ENCODE measurements at places on chromosomes 7 and 10. TPM values are rescaled to one million over a fixed set of nuclear protein-coding genes. Genes with fewer than 3 reads are reported as not detected.

- DNase-seq: no peak
Measured at GRCh38 chr7:120743128-120743527, 114.8 kb downstream of the TSPAN12 start.

- no peak for DNase-seq
Measured at GRCh38 chr7:142506601-142507000, 242.7 kb upstream of the PRSS1 start.

DNA sequence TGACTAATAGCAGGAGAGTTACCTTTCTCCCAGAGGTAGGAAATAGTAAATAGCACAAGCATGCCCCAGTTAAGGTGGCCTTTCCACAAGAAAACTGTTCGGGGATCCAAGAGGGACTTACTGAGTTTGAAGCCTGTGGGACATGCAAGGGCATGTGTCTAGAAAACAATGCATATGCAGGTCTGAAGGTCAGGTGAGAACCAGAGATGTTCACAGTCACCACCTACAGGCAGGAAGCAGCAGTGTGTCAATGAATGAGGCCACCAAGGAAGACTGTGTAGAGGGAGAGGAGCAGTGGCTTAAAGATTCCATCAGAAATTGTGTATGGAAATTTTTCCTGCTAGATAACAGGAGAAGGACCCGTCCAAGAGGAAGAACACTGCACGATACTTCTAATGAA is 66.0 kb downstream of the CALD1 start:
- no peak for DNase-seq

DNA sequence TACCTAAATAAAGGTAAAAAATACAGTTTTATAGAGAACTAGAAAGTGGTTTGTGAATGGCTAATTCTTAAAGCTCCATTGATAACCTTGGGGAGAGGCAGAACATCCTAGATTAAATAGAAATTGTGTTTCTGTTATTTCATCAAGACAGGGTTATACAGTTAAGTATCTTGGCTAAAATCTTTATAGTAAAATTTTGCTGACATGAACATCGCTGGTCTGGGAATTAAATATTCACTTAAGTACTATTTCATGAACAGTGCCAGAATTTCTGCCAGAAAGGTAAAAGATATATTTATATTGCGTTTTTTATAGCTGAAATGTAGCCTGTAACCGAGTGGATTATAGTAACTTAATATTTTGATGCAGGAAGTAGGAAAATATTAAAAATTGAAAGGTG is 53.7 kb upstream of the HBP1 start:
- DNase-seq: no peak

DNA sequence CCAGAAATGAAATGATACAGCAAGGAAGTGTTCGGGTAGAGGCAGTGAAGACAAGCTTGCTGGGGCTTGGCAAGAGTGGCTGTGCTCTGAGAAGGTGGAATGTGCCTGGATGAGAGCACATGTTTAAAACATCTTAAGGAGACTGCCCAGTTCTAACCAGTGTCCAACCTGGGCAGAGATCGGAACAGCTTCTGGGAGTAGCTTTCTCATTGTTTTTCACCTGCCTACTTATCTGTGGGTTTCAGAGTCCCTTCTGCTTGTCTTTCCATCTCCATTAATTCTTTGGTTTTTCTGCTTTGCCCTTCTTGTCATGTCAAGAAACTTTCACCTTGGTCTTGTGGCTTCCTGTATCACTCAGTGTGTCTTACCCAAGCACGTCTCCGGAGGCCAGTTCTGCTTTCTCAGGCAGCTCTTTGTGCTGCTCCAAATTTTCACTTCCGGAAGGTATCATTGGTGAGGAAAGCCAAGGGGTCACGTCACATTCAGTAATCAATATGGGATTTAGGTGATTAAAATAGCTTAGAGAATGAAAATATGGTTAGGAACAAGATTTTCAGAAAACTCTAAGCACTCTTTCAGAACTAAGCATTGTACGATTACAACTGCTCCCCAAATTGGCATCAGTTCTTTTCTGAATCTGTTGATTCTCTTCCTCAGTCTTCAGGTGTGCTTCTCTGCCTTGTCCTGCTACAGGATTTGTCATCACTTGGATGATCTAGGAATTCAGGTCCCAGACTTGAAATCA is 5.5 kb upstream of the LAMB4 start:
- DNase-seq: no peak

DNA sequence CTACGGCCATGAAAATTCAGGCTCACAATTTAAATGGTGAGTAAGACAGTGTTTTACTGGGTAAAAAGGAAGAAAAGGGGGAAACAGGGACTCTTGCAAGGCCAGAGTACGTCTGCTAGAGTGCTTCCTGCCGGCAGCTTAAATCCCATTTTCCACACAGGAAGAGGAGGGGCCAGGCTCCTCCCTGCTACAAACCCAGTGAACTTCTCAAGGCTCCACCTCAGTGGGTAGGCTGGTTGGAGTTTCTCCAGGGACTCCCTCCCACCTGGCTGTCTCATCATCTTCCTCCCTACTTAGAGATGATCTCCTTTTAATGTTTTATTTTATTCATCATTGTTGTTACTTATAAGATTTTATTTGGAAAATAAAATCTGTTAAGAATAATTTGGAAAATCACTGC is 62.6 kb upstream of the SEMA3C start:
- no peak for DNase-seq

DNA sequence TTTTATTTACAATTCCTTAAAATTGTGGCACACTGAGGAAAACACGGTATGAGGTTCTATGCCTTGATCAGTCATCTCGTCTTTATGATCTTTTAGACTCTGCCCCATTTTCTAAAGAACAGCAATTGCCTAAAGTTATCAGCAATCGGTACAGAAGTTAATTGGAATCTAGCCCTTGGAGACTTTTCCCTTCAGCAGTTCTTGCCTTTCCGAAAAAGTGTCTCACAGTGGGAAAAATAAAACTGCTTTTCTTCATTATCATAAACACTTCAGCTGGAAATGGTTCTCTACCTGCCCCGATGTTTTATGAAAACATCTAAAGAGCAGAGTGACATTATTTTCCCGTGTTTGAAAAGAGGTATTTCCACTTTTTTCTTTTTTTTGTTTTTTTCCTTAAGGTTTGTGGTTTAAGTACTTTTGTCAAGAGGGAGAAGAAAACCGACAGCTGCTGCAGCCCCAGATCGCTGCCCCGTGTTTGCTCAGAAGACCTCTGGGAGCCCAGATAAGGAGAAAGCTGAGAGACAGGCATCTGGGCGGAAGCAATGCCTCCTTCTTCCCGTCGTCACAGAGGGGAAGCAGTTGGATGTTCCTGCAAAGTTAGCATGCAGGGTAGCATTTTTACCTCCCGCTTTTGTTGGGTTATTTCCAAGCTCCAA is 149.7 kb downstream of the FRMD4A start:
- DNase-seq: no peak

DNA sequence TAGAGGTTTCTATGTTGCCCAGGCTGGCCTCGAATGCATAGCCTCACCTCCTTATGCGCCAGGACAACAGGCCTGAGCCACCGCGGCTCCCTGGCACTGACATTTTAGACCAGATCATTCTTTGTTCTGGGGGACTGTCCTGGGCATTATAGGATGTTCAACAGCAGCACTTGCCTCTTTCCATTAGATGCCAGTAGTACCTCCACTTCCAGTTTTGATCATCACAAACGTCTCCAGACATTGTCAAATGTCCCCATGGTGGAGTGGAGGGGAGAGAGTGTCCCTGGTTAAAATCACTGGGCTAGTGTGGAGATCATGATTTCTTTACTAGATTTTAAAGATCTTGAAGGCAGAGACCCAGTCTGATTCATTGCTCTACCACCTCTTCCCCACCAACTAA is 125.2 kb upstream of the MKLN1 start:
- DNase-seq: no peak

- peak; percentile 63 for DNase-seq
Measured at GRCh38 chr10:69639291-69640195, 9.5 kb downstream of the FAM241B start.

DNA sequence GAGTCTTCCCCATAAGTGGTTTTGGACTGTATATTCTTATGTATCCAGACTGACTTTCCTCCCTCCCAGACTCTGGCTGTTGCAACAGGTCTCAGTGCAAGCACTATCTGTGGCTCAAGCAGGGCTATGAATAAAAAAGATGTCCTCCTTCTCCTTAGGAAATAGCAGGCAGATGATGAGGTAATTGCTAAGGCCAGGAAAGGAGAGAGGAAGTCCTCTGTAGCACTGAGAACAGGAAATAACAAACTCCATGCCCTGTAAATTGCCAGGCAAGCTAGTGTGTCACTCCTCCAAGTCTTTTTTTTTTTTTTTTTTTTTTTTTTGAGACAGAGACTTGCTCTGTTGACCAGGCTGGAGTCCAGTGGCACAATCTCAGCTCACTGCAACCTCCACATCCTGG is 900.1 kb downstream of the TYW1 start:
- DNase-seq: no peak

DNA sequence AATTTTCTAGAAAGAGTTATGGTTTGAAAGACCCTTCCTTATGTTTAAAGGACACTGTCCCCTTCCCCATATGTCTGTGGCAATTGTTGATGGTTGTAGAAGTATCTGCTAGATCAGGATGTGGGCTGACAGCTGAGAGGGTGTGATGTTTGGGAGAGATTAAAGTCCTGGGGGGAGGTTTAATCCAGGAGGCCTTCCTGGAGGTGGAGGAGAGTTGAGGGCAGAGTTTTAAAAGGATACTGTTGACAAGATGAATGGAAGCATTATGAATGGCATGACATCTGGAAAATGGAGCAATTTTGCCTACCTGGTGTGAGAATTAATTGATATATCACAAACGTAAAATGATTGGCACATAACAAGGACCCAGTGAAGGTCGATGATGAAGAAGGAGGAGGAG is 32.9 kb upstream of the SMC3 start:
- DNase-seq: no peak

DNA sequence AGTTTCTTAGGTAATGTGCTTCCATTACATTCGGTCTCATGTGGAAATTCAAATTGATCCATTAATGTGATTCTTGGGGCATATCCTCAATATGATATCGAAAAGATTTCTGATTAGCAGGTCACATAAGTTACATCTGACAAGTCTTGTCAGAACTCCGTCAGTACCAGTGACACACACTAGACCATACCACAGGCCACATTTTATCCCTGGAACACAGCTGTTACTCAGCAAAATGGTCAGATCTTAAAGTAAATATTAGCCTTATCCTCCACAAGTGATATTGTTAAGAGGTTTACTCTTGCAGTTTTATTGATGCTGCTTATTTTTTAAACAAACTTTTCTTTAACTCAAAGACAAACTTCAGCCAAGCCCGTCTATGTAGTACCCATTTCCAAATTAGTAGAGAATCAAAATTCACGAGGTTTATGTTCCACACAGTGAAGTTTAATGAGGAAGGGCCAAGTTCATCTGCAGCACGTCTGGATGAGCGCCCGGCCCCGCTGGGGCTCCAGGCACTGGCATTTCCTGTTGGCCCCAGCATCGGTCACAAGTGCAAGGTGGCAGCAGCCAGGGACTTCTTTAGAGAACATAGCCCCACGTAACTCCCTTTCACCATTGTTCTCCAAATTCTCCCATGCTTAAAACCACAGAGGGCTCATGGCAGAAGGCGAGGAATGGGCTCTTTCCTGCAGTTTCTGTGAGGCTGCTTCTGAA is 132.2 kb downstream of the VIPR2 start:
- DNase-seq: peak; percentile 60

DNA sequence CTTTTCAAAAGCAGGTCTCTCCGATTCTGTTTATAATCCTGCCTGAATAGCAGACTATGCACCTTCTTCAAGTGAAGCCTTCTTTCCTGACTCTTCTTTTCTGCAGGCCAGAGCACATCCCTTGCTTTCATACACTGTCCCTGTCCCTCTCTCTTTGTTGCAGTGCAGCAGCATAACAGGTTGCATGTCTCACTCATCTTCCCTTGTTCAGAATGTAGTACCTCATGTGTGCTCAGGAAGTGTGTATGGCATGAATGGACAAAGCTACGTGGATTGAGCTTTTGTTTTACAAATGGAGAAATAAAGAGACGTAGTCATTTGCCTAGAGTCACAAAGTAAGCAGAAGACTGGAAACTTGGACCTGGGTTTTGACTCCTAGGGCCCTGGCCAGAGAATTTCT is 68.0 kb downstream of the PTPRZ1 start:
- DNase-seq: no peak

- DNase-seq: no peak
Measured at GRCh38 chr10:132850896-132851295, 64.9 kb upstream of the NKX6-2 start.

DNA sequence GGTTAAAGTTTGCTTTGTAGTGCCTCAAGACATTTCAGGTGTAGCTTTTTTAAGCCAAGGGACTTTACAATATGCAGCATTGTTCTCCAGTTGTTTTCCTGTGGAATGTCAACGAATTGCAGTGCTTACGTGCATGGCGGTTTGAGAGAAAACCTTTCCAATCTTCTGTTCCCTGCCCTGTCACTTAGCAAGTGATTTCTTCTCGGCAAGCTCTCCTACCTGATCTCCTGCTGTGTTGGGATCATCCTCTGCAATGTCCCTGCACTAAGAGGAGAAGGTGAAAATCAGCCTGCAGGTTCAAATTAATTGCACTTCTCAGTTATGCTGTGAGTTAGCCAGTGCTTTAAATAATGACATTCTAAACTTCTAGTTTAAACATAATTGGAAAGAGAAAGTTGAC is 197.6 kb upstream of the FZD1 start:
- no peak for DNase-seq

DNA sequence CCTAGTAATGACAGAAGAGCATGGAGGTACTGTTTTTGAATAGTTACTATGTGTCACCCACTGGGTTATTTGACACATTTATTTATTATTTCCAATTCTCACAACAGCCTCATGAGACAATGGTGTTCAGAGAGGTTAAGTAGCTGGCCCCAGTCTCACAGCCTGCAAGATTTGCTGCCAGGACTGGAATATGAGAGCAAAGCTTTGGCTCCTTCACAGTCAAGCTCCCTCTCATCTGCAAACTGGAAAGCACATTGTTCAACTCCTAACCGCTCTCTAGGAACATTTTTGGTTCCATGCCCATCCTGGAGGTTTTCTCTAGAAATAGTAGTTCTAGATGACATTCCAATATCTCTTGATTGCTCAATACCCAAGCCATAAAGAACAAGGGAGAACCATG is 75.5 kb upstream of the CXCL12 start:
- DNase-seq: no peak

Gene AS3MT
- total RNA-seq: 5.4 TPM

Gene HOXA9
- 0.17 TPM for total RNA-seq

Gene ACSL5
- total RNA-seq: 34.1 TPM

Gene SGPL1
- total RNA-seq: 64.0 TPM

Gene SLC16A9
- total RNA-seq: 5.6 TPM

Gene TNKS2
- 35.1 TPM for total RNA-seq

Gene KAZALD1
- total RNA-seq: 3.8 TPM

Gene CHST12
- 26.8 TPM for total RNA-seq

Gene NKX1-2
- 0.09 TPM for total RNA-seq

Gene COL13A1
- 2.5 TPM for total RNA-seq

Gene ZNF107
- total RNA-seq: 6.6 TPM

Measured in mucosa of gallbladder (tissue), 1 donor.